ENCODE measurements at places on chromosomes 7 and 10.

- no peak for DNase-seq
Observed at GRCh38 chr10:16592378-16592777, 70.7 kb upstream of the C1QL3 start.

GRCh38 chr7:90723866-90724265, 127.7 kb downstream of the CDK14 start:
- DNase-seq = no peak

- DNase-seq = no peak
Observed at GRCh38 chr7:30422922-30423321, 55.7 kb downstream of the NOD1 start.

GRCh38 chr10:128481152-128481840, 355.1 kb upstream of the MKI67 start:
- no peak for DNase-seq

DNA sequence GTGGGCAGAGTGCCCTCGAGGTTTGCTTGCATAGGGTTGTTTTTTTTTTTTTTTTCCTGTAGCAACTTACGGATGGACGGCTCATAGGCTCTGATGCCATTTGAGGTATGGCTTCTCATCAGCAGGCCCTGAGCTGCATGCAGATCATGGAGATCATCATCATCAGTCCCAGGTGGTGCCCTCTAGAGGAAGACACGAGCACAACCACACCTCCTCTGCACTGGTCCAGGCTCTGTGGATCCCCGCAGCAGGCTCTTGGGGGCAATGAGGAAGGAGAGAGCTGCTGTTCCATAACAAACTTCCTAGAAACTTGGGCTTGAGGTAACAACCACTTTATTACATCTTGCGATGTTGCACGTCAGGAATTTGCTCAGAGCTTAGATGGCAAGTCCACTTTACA, 132.7 kb upstream of the CXCL12 start:
- no peak for DNase-seq

- DNase-seq = no peak
Observed at GRCh38 chr10:60362461-60362860, 27.2 kb downstream of the ANK3 start.

GRCh38 chr10:49254556-49255318, 44.2 kb upstream of the C10orf71 start:
- DNase-seq = no peak

DNA sequence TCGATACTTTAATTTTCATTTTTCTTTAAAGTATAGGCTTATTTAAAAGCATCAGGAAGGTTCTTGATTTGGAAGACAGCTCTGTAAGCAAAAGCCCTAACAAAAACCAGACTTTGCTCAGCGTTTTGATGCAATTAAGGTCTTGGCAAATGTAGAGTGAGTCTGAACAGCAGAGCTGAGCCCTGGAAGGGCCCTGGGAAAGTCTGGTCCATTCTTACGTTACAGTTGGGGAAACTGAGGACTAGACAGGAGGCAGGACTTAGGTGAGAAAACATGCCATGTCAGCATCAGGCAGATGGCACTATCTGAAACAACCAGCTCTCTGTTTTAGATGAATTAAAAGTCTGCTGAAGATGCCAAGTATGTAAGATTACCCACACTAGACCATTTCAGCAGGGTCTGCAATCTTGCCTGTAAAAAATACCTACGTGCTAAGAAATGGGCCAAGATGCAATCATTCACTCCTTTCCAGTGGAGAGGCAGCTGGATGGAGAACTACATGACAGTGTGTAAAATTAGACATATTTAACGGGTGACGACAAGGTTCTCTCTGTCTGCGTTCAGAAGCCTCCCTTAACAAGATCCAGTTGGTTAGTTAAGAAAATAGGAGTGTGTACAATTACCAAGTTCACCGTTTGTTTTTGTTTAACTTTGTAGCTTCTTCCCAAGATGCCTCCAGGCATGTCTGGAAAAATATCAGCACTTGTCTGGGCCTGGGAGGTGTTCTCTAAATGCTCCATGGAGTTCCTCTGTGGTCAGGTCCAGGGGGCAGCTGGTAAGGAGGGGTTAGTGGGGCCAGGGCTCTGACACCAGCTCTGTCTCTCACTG, 502.3 kb upstream of the ZMIZ1 start:
- DNase-seq = no peak

GRCh38 chr7:17020250-17020649, 138.5 kb upstream of the AGR3 start:
- DNase-seq = no peak
